ENCODE measurements at places on chromosomes 13 and 19. TPM values are rescaled to one million over a fixed set of nuclear protein-coding genes. Genes with fewer than 3 reads are reported as not detected.

DNA sequence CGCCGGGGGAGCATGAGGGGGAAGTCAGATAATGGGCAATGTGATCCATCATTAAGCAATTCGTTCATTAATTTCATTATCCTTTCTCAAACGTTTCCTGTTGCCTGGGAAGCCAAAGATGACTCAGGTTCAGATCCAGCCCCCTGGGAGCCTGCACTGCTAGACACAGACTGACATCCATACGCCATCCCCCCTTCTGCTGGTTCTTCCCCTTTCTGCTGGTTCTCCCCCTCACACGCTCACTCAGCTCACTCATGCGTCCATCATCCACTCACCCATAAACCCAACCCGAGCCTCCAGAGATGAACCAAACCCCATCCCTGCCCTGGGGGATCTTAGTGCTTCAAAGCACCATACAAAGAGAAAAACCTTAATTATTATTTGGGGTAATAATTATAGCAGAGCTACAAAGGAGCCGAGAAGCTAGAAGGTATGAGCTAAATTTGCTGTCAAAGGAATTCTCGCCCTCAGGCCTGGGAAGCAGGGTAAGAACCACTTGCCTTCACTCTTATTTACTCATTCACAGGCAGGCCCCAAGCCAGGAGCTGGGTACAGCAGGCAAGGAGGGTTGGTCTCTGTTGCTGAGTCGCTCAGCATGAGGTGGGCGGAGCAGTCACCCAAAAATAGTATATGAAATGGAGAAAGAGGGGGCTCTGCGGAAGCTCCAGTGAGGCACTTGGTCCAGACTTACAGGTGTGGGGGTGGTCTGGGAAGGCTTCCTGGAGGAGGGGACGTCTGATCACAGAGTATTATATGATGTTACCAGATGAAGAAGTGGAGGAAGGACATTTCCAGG lies 7.0 kb upstream of the ZNF444 start:
- H3K4me1 ChIP-seq = peaks cover 22% of the 10 kb centered on the region
- H3K27me3 ChIP-seq = no peaks in the 10 kb centered on the region
- H3K27ac ChIP-seq = peak overlapping the region; percentile 80
- no peaks in the 10 kb centered on the region for H3K36me3 ChIP-seq
- H3K4me3 ChIP-seq = peak overlapping the region; percentile 18
- no peak for DNase-seq

- no peak for DNase-seq
- H3K36me3 ChIP-seq = peaks cover 3% of the 10 kb centered on the region
- no peak overlapping the region for H3K27ac ChIP-seq
- no peak overlapping the region for H3K4me3 ChIP-seq
- no peaks in the 10 kb centered on the region for H3K27me3 ChIP-seq
These were observed 1516.4 kb downstream of the EFNB2 start for GRCh38 chr13:105019073-105019472.

- DNase-seq = no peak
- no peak within 1 kb of the TSS for H3K27ac ChIP-seq
- no peaks in the 10 kb centered on the region for H3K4me1 ChIP-seq
These were observed at the start of gene NLRP4 for GRCh38 chr19:55836340-55836739. Gene NLRP4, plus strand, starts transcription at chr19:55836540. Its CDS starts 15,541 bp downstream, at chr19:55852081.

PABPC3 gene
- 0.29 TPM for total RNA-seq

SOHLH2 gene
- 0.58 TPM for total RNA-seq
